ENCODE measurements at places on chromosomes 6 and 20. TPM values are rescaled to one million over a fixed set of nuclear protein-coding genes. Genes with fewer than 3 reads are reported as not detected.

Gene GLP1R
- 0.87 TPM for total RNA-seq

Gene CTAGE9
- total RNA-seq = not detected

GRCh38 chr20:49579195-49579594, 11.3 kb upstream of the PTGIS start:
- DNase-seq = no peak

DNA sequence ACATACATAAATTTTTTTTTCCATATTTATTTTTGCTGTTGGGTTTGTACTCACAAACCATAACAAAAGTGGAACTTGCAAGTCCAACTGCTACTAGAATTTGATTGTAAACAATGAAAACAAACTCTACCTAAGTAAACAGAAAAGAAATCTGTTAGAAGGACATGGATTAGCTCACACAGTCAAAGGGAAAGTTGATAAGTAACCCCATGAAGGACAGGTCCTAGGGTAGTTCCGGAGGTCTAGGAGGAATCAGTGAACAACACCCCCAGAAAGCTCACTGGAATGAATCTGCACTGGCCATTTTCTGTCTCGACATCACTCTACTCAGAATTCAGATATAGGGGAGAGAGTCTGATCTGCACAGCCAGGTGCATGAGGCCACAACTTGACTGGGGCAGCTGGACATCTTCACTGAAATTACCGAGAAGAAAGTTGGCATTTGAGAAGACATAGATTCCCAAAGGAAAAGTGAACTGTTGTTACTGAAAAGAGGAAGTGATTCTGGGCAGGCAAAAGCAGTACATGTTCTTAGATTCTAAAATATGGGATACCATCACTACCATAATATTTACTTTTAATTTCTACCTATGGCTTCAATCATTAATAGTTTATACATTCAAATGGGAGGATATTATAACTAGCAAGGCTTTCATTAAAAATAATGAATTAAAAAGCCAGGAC, 76.4 kb downstream of the HMGN3 start:
- no peak for DNase-seq

DNA sequence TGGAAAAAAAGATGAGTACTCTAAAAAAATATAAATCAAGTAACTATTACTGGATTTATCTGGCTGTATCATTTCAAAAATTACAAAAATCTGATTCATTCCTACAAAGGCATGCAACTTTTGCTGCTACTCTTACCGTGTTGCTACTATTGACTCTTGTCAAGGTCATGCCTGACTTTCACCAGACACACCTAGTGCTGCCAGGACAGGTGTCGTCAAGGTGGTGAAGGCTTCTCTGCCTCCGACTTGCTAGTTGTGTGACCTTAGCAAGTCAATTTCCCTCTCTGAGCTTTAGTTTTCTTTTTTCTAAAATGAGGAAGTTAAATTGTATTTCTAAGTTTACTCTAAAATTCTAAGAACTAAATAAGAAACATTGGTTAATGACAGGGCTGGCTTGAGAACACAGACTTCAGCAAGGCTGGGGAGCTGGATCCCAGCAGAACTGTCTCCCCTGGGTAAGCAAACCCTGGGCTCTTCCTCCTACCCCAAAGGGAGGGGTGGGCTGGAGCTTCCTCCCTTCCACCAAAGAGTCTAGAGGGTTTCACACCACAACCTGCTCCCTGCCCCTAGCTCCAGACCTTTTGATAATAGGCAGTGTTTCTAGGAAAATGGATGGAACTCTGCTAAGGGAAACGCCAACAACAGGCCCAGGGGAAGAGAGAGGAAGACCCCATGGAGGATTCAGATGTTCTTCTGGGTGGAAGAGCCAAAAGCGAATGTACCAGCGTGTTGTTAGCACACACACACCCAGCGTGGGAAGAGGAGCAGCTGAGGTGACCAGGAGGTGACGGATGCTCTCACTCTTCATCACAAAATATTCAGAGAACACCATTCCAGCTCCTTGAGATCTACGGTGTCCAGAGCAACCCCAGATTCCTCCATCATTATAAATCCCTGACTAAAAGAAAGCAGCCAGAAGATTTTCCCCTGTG, 47.9 kb upstream of the CITED2 start:
- DNase-seq = no peak
